Fibroblast of villous mesenchyme (primary cell): ENCODE measurements at places on chromosomes 7 and 10.
A peak's percentile ranks its signal among the peaks of the same experiment; 100 is the strongest.

DNA sequence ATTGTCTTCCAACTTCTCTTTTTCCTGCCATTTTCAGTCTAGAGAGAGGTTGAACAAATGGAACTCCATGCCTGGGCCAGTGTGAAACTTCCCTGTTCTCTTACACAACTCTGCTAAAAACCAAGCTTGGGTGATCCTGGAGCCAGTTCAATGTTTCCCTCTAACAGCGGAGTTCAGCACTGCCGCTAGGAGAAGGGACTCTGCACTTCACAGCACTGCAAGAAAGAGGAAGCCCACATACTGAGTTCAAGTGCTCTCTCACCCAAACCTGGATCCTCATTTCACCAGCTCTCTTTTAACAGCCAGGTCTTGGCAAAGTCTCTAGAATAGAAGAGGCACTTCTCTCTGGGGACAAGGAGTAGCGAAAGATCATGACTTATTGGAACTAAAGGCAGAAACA is 18.8 kb downstream of the FOXI2 start:
- DNase-seq, result no peak

- no peak for DNase-seq
Measured at GRCh38 chr7:112790586-112791003, 402 bp upstream of the TMEM168 start.

DNA sequence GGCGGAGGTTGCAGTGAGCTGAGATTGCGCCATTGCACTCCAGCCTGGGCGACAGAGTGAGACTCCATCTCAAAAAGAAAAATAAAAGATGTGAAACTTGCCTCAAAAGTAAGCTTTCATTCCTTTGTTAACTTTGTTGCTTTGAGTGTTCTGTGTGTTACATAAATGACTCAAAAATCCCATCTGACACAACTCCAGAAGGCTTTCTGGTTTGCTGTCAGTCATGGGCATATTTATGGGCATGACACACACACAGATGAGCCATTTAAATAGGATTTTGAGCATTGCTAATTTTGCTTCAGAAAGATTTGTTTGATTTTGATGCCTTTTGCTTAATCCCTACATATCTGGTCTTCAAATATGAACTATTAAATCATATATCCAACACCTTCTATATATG is 82.6 kb downstream of the CACNB2 start:
- DNase-seq, result no peak

- no peak for DNase-seq
Measured at GRCh38 chr7:6071406-6071805, 40.2 kb downstream of the ANKRD61 start.

DNA sequence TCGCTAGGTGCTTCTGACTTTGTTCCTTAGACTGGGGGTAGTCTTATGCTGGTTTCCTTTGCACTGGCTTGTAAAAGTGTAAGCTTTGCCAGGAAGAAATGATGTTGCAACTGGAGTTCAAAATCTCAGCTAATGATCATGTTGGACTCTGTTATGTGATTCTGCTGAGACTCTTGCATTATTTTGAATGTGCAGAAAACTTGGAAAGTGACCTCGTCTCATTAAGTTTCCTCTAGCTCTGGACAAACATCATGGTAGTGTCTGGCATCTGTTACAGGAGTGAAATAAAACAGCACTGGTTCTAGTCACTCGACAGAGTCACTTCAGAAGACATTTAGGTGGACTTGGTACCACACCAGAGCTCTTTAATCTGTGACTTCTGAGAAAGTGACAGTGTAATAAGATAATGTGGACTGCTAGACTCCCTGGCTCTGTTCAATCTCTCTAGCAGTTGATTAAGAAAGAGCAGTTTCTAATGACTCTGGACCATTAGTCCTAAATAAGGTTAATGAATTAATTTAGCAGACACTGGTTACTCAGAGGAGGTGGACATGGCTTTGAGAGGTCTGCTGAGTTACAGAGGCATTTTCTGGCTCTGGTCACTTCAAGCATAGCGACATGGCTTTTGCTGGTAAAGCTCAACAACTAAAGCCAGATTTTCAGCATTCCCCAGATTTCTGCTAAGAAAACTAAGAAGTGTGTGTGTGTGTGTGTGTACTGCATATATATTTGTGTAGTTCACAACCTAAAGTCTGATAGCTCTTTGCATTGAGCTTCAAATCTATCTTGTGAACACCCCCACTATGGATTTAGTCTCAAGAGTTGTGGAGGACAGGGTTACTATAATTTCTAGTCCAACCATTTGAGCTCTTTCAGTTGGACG is 2.0 kb downstream of the NRP1 start:
- peak; percentile 81 for DNase-seq

DNA sequence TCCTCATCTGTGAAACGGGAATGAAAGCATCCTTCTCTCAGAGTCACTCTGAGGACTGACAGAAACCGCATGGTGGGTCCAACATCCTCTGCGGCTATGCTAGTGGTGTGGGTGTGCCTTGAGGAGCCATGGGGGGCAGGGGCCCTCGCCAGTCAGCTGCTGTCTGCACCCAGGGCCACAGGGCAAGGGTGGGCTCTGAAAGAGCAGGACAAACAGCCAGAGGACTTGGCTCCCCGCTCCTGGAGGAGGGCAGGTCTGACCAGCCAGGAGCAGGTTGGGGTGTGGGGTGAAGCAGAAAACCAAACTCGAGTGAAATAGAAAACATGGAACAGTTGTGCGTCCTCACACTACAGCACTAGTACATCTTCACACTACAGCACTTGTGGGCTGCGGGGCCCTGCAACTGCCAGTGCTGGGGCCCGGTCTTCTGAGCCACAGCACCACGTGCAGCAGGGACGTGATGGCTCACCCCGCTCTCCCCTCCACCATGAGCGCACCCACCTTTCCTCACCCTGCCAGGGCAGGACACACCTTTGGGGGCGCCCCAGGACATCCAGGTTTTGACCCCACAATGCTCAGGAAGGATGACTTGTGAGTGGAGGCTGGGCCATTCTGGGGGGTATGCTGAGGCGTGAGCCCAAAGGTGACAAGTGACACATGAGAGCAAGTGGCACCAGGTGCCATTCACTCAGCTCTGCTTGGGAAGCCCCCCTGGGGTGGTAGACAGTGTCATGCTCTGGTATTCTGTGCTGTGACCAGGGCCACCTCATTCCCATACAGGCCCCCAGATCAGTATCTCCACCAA is 96.1 kb upstream of the RET start:
- no peak for DNase-seq

GRCh38 chr10:84540022-84540616 is 211.7 kb downstream of the CCSER2 start:
- peak; percentile 56 for DNase-seq

GRCh38 chr10:24251547-24251946 is 42.6 kb downstream of the KIAA1217 start:
- no peak for DNase-seq

GRCh38 chr10:91776266-91776665 is 22.0 kb upstream of the TNKS2 start:
- DNase-seq, result no peak

GRCh38 chr7:54858008-54858692 is 99.1 kb upstream of the SEC61G start:
- DNase-seq, result no peak

DNA sequence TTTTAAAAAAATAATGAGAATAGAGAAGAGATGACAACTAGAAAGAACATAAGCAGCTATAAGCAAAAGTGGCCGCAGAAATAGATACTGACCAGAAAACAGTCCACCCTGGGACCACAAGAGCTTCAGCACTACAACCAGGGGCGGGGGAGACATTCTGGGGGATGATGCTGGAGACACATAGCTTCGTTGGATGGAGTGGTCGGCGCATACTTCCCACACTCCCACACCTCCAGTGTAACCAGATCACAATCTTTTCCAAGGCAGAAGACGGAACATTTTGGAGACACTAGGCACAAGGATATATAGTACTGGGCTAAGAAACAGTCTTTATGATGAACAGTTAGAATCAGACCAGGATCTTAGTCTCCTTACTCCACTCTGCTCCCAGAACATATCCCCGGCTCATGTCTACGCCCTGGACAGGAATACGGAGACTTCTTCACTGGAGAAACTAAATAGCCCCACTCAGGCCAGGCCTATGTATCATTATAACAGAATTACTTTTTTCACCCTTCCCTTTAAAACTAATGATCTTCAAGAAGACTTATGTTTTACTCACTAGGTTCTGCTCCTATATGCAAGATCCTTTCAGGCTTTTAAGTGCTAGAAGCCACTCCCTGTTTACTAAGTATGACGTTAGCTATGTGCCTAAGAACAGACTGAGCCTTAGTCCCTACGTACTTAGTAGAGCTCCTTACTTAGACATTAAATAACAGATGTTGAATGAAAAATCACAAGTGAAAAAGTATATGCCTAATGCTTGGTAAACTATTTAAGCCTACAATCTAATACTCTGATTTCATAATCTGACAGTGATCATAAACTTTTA is 169.6 kb downstream of the SRPK2 start:
- peak; percentile 72 for DNase-seq

DNA sequence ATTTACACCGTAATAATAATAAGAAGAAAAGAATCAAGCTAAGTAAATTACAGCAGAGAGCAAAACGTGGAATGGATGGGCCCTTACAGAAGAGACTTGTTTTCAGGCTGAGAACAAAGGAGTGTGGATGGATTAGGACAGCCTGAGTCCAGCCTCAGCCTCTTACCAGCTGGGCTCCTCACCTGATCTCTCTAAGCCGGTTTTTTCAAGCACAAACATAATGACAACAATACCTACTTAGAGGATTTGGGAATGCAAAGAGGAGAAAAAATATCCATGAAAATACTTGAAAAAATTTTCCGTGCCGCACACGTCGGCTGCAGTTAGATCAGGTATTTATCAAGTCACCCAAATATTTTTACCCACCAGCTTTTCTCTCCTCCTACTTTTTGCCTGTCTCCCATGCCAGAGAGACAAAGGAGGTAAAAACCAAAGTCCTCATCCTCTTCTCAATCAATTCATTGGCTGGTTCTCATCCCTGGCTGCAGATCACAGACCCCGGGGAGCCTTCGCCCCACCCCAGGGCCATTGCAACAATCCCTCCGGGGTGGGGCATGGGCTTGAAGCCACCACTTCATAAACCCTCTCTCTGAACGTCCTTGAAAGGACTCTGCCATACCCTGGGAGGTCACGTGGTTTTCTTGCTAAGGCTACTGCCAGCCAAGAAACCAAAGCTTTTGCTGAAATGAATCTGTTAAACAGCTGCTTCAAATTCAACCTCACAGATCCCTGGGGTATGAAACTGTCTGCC is 29.7 kb upstream of the GTF2I start:
- peak; percentile 55 for DNase-seq

DNA sequence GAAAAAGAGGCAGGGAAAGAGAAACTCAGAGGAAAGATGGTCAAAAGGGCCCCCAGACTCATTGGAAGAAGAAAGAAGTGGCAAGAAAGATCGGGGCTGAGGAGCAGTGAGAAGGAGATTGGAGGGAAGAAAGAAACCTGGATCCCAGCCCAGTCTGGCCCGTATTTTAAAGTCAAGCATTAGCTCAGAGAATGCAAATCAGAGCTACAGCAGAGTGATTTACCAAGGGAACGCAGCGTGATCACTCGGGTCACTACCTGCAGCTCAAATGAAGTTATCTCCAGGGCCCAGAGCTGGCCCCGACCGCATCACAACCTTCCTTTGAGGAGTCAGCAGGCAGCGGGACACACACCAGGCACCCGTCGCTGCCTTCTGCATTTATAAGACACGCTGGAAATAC is 72.8 kb downstream of the CARD11 start:
- no peak for DNase-seq

- DNase-seq, result no peak
Measured at GRCh38 chr7:85510287-85510686, 323.4 kb upstream of the SEMA3D start.

DNA sequence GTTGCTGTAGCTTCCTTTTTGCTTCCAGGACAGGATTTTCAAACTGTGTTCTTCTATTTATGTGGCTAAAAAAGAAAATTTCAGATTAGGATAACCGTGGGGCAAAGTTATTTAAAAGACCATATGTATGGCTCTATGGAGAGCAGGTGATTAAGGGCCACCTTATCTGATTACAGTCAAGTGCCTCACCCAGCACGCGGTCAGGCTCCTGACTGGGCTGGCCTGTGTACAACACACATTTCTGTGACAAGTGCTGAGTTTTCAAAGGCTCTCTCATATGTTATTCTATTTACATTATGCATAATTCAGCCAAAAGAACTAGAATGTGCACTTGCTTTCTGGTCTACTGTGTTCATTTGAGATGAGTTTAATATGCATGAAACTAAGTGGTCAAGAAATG is 547.4 kb downstream of the PHTF2 start:
- DNase-seq, result no peak

GRCh38 chr7:132232406-132232805 is 343.9 kb downstream of the PLXNA4 start:
- DNase-seq, result no peak

- DNase-seq, result no peak
Measured at GRCh38 chr10:19329475-19329874, 280.9 kb downstream of the MALRD1 start.

DNA sequence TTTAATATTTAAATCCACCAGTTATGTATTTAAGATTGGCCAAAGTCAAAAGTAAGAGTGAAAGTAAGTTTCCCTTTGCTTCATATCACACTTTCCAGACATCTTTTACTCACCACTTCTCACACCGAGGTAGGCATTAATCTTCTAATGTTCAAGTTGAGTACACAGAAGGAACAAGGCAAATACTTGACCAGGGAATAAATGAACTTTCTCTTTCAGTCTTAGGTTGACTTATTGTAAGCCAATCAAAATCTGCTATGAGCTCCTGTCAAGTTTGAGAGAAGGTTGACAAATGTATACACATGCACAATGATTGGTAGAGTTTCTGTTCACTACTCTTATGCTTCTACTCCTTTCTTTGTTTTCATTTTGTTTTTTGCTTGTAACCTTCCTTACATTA is 842.5 kb downstream of the REEP3 start:
- no peak for DNase-seq

GRCh38 chr7:29140873-29141468 is 5.4 kb downstream of the CPVL start:
- DNase-seq, result no peak

DNA sequence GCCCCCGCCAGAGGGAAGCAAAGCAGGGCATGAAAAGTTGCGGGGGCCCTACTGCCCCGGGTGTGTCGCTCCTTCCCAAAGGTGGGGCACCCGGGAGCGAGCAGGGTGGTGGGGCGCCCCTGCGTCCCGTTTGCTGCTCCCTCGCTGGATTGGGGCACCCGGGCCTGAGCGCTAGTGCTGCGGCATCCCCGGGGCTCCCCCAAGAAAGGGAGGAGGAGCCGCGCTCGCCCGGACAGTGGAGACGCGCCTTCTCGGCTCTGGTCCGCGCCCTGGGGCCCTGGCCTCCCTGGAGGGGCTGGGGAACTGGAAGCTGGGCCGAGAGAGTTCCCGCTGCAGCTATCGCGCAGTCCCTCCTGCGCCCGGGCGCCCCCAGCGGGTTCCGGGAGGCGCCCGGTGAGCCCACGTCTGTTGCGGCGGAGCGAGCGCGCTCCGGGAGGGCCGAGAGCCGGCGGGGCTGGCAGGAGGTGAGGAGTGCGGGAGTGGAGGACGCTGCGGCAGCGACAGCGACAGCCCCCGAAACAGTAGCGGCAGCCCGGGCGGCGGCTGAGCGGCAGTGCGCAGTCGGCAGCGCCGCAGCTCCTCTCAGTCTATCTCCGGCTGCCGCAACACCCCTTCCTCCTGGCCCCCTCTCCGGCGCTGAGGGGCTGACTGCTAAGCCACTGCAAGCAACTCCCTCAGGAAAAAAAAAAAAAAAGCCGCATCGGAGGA is 504 bp upstream of the BMPER start:
- DNase-seq, result peak; percentile 65
